ENCODE measurements at places on chromosomes 1 and 21.

GRCh38 chr1:180234369-180235076 lies 4.5 kb downstream of the LHX4 start:
- DNase-seq, result no peak

DNA sequence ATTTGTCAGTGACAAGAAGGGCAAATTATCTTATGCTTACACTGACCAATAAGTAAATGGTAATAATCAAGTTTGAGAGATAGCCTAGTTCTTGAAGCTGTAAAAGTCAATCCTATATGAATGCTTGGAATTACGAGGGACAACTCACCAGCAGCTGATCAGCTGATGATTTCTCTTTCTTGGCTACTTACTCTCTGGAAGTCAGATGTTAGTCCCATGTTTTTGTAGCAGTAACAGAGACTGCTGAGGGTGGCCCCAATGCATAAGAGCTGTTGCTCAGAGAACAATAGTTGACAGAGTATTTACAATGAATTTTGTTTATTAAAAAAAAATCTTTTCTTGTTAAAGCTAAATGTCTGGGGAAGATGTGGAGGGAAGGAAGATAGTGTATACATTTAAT lies 39.3 kb downstream of the CD160 start:
- DNase-seq, result no peak

GRCh38 chr1:244047621-244048255 lies 3.3 kb upstream of the ZBTB18 start:
- peak; percentile 31 for DNase-seq

GRCh38 chr1:160449494-160449893 lies 49.1 kb downstream of the VANGL2 start:
- no peak for DNase-seq

DNA sequence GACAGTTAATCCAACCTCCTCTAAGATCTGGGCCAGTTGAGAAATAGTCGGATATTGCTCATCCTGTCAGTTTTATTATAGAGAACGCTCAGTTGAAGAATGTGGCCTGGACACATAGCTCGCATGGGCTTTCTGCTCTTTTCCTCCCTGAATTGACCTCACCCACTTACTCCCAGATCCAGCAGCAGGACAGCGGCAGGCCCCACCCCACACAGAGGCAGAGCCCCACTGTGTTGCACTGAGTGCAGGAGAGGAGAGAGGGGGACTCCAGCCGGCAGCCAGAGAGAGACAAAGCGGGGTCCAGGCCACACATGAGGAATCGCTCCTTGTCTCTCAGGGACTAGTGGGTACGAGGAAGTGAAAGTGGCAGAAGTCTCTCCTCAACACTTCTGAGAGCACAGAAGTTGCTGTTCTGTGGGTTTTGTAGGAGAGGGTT lies 78.6 kb downstream of the LAMC1 start:
- DNase-seq, result no peak

DNA sequence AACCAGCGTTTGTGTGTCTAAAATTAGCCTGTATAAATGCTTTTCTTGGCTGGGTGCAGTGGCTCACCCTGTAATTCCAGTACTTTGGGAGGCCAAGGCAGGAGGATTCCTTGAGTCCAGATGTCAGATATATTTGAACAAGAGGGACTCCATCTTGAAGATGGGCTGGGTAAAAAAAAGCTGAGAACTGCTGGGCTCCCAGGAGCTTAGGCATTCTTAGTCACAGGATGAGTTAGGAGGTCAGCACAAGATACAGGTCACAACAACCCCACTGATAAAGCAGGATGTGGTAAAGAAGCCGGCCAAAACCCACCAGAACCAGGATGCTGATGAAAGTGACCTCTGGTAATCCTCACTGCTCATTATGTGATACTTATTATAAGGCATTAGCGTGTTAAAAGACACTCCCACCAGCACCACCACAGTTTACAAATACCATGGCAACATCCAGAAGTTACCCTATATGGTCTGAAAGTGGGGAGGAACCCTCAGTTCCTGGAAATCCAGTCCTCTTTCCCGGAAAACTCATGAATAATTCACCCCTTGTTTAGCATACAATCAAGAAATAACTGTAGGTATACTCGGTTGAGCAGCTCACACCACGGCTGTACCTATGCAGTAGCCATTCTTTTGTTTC lies 36.2 kb upstream of the ZNF496 start:
- no peak for DNase-seq

- DNase-seq, result no peak
These were observed at the start of gene ATP1B1 for GRCh38 chr1:169106095-169106920. TSS of gene ATP1B1 (plus strand) at chr1:169106690. CDS start at chr1:169106830, 140 bp downstream.

DNA sequence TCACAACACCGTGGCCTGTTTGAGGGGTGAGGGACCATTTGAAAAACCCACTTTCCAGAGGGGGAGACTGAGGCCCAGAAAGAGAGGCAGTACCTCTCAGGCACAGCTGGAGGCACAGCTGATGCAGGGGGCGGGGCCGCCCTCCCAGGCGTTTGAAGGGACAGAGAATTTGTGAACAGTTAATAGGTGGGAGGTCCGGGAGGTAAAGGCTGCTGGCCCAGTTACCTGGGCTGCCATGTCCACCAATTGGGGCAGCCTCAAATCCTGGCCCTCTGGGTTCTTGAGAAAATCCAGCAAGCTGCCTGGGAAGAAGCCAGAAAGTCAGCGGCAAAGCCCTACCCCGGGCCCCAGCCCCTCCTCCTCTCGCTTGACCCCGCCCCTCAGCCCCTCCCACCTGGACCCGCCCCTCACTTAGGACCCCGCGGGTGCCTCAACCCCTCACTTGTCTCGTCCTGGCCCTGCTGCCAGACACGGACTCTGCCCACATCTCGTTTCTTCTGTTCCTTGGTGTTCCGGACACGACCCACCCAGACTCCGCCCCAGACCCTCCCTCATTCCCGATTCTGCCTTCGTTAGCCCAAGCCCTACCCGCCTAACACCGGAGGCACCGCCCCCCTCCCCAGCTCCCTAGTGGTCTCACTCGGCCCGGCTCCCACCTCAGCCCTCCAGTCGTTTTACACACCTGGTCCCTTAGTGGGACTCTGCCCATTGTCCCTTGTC lies 10.8 kb upstream of the AHDC1 start:
- DNase-seq, result no peak

- no peak for DNase-seq
These were observed 115.8 kb downstream of the C1orf94 start for GRCh38 chr1:34292472-34292871.

GRCh38 chr21:45071078-45071873 lies 3.1 kb upstream of the ADARB1 start:
- DNase-seq, result no peak

- no peak for DNase-seq
These were observed 29.2 kb downstream of the ST7L start for GRCh38 chr1:112589766-112590165.

DNA sequence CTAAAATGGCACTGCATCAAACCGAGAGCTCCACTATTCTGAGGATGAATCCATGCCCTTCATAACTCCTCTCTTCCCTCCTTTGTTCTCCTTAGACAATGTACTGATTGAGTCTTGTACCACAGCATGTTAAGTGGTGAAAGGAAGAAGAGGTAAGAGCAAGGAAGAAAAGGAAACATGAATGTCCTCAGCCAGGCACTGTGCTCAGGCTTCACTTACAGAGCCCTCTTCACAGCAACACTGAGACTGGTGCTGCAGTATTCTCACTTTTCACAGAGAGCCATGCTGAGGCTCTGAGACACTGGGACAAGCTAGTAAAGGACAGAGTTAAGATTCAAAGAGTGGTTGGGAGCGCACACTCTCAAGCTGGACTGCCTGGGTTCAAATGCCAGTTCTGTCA lies 143.5 kb downstream of the AKT3 start:
- no peak for DNase-seq

- DNase-seq, result no peak
These were observed 76.4 kb upstream of the MARK1 start for GRCh38 chr1:220451532-220451931.

DNA sequence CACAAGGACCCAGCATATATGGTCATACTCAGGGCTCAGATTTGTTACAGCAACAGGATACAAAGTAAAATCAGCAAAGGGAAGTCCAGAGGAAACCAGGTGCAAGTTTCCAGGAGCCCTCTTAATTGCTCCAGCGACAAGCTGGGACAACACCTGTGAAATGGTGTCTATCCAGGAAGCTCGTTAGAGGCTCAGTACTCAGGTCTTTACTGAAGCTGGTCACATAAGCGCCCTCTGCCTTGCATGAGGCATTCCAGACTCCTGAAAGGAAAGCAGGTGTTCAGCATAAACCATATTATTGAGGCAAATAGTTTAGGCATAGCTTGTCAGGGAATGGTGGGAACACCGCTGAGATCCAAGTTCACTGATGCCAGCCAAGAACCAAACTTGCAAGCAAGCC lies 231.0 kb downstream of the SLC35F3 start:
- DNase-seq, result no peak

DNA sequence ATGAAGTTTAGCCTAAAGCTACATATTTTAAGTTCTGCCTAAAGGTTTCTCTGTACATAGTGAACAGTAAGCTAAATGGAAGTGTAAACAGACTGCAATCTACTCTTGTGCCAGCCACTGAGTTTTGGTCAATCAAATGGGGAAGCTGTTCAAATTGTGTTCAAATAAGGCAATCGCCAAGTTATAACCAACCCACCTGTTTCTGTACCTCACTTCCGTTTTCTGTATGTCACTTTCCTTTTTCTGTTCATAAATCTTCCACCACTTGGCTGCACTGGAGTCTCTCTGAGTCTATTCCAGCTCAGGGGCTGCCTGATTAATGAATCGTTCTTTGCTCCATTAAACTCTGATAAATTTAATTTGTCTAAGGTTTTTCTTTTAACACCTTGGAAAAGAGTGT lies 10.8 kb upstream of the THEM4 start:
- no peak for DNase-seq

- no peak for DNase-seq
These were observed 800 bp upstream of the MMP23B start for GRCh38 chr1:1630965-1631781.

DNA sequence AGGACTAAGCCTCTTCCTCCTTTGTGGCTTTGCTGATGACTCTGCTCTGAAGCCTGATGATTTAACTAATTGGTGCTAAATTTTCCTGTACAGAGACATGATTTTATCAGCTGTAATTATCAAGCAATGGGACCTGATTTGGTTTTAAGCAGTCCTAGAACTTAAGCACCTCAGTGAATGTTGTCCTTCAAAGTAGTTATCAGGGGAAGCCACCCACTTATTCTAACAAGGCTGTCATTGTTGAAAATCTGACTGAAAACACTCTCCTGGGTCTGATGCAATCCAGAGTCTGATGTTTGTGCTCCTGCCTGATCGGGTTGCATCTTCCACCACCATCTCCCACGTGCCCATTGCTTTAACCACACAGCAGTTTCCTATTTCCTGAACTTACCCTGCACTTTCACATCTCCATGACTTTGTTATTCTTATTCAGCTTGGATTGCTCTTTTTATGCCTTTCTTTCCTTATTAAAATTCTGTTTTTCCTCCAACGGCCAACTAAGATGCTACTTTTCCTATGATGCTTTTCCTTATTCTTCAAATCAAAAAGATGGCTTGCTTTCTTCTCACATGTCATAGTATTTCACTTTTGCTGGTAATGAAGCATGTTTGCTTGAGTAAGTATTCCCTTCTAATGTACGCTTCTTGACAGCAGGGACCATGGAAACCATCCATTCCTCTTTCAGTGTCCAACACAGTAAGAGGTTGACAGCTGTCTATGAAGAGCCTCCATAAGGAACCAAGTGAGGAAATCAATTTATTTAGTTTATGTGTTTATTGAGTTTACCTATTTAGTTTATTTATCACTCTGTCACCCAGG lies 55.0 kb downstream of the S1PR1 start:
- DNase-seq, result peak; percentile 15

GRCh38 chr21:17688912-17689874 lies 76.5 kb upstream of the BTG3 start:
- no peak for DNase-seq
